HTR-8/SVneo (cell line): ENCODE measurements at places on chromosomes 11 and 22.

GRCh38 chr11:111019451-111019850, 226.1 kb upstream of the POU2AF2 start:
- DNase-seq = no peak

DNA sequence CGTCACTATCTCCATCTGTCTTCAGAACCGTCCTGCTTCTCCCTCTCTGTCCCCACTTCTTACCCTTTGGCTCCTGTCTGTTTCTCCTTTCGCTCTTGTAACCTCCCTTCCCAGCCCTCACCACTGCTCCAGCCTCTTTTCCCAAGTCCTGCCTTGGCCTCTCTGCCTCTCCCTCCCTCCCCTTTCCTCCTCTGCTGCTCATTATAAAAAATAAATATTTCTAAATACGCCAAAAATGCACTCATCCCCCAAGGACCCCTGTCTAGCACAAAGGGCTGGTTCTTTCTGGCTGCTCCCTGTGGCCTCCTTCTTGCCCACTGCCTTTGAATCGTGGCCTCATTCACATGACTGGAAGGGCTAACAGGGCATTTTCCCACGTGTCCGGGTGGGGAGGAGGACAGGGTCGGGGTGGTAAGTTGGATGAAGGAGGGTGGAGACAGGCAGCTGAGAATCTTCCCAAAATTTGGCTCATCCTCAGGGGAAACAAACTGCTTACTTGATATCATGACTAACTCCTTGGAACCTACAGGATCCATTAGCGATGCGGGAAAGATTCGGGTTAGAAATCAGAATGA, 26.4 kb upstream of the OAF start:
- DNase-seq = no peak

DNA sequence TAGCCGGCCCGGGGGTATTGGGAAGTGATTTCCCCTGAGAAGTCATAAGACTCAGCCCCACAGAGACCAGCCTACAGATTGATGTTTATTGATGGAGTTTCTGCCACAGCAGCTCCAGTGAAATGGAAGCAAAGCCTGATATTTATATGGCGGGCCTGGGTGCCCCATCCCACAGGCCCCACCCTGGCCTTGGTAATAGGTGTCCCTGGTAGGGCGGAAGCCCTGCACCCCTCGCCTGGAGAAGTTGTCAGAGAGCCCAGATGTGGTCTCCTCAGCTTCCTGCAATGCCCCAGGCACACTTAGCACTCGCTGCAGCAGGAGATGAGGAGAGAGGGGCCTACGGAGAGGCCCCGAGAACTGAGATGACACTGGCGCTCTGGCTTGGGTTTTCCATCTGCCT, 107.4 kb downstream of the MORC2 start:
- DNase-seq = no peak

DNA sequence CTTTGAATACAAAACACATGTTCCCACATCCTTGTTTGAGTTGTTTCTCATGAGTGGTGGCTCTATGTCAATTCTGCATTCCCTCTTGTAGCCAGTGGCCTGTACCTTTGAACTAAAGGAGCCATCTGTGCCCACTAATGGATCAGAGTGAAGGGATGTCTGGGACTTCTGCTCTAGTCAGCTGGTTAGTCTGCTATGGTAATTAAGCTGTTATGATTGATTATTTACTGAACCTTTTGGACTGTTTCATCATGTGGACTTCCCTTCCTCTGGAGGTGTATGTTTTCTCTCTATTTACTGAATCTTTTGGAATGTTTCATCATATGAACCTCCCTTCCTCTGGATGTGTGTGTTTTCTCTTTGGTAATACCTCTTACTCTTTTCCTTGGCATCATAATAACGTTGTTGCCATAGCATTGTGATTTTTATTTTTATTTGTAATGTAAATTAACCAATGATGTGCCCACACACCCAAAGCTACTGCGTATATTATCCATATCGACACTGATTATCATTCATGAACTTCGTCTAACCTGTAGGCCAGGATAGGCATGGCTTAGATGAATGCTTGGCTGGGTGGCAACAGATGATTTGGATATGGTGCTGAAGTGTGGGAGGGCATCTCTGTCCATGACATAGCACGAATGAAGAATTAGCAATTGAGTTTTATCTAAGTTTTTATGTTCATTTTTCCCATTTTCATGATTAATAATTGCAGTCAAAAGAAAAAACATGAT, 112.3 kb upstream of the SORL1-AS1 start:
- no peak for DNase-seq

DNA sequence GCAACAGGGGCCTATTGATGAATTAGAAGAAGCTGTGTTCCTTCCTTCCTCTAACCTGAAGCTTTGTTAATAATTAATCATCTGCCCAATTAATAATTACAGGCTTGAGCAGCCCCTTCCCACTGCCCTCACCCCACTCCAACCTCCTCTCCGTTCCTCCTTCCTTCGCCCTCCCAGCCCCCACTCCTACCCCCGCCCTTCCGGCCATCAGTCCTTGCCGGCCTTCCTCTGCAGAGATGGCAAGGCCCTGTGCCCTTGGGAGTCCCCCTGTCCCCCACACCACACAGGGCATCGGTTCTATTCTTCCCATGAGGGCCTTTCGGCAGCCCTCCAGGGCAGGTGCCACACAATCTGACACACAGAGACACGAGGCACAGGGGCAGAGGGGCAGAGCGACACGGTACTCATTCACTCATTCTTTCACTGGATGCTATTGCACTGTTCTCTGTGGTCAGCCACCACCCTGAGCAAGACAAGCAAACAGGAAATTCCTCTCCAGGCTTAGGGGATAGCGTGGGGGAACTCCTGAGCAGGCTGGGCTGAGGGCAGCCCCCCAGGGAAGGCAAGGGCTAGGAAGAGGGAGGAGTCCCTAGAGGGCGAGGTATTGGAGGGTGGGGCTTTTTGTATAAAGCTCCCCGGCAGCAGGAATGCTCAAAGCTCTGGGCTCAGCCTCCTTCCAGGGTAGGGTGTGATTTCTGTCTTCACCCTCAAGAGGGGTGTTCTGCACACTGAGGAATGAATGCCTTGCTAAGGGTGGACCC, 14.7 kb downstream of the MGAT3 start:
- peak; percentile 68 for DNase-seq

- DNase-seq = no peak
Observed at GRCh38 chr11:118060081-118060661, 16.7 kb upstream of the TMPRSS4 start.

GRCh38 chr11:22130462-22131053, 62.3 kb upstream of the ANO5 start:
- DNase-seq = no peak

- DNase-seq = no peak
Observed at GRCh38 chr11:18191376-18191775, 18.7 kb downstream of the MRGPRX4 start.

GRCh38 chr11:126647735-126648134, 292.2 kb downstream of the ST3GAL4 start:
- DNase-seq = peak; percentile 65

- DNase-seq = peak; percentile 29
Observed at GRCh38 chr22:47337161-47337621, 574.7 kb downstream of the TBC1D22A start.

DNA sequence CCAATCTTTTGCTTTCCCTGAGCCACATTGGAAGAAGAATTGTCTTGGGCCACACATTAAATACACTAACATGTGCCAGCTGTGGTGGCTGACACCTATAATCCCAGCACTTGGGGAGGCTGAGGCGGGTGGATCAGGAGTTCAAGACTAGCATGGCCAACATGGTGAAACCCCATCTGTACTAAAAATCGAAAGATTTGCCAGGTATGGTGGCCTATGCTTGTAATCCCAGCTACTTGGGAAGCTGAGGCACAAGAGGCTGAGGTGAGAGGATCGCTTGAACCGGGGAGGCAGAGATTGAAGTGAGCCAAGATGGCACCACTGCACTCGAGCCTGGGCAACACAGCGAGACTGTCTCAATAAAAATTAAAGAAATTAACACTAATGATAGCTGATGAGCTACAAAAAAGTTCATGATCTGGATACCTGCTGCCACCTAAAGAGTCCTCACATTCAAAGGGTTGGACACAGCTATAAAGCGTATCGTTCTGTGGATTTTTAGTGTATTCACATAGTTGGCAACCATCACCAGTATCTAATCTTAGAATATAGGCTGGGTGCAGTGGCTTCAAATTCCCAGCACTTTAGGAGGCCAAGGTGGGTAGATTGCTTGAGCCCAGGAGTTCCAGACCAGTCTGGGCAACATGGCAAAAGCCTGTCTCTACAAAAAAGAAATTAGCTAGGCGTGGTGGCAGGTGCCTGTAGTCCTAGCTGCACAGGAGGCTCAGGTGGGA, 3.4 kb upstream of the LDHC start:
- DNase-seq = no peak

DNA sequence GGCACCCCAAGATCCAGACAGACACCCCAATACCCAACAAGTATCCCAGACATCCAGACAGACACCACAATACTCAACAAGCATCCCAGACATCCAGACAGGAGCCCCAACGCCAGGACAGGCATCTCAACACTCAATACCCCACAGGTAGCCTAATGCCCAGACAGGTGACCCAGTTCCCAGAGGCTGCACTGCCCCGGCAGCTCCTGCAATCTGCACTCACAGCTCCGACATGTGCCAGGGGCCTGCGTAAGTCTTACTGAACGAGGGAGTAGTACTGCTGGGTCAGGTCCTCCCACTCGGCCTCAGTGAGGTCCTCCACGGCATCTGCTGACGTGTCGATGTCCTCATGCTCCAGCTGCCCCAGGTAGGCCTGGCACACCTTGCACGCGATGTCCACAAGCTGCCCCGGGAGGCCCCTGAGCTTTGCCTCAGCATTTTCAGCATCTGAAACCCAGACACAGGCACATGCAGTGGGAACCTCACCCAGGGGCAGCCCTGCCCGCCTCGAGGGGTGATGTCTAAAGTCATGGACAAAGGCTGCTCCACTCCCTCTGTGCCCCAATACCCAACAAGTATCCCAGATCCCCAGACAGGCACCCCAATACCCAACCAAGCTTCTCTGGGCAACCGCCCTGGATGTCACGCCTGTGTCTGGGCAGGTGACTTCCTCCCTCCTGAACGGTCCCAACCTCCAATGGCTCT, 16.6 kb downstream of the TTLL8 start:
- DNase-seq = no peak

GRCh38 chr11:118882491-118882890, 1.2 kb upstream of the CXCR5 start:
- no peak for DNase-seq

- no peak for DNase-seq
Observed at GRCh38 chr22:34293324-34293723, 373.0 kb upstream of the LARGE1 start.

DNA sequence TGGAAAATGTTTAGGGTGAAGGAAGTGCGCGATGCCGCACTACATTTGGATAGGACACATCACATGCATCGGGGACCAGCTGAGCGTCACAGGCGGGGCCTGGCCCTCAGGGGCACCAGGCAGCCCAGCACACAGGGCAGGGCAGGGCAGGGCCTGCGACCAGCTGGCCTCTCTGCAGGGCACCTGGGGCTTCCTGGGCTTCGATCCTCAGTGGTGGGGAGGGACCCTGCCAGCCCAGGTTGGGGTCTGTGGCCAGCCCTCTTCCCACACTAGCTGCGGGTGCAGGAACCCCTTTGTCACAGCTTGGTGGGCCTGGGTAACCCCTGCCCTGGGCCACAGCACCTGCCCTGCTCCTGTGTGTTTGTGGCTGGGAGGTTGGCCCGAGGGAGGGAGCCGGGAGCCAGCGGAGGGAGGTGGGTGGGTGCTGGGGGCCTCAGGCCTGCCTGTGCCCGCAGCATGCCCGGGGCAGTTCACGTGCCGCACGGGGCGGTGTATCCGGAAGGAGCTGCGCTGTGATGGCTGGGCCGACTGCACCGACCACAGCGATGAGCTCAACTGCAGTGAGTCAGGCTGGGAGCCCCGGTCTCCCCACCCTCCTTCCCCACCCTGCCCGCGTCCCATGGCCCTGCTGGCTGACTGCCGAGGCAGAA, 37.9 kb downstream of the ST14 start:
- peak; percentile 19 for DNase-seq

GRCh38 chr11:15222777-15223176, 108.1 kb downstream of the INSC start:
- DNase-seq = no peak

GRCh38 chr11:16834384-16834783, 95.9 kb downstream of the C11orf58 start:
- no peak for DNase-seq

DNA sequence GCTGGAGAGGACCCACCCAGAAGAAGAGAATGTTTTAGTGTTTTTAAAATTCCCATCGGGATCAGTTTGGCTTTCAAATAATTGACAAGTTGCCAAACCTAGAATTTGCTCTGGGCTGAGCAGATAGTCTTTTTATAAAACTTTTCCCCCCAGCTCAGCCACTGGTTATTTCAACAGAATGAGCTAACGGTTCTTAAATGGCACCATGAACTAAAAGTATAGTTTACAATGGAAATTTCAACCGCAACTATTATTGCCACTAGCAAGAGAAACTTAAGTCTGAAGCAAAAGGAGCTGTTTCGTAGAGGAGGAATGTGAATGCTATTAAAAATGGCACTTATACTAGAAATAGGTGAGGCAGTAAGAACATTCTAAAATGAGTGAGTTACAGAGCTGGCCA, 3.4 kb downstream of the DKK3 start:
- DNase-seq = no peak

DNA sequence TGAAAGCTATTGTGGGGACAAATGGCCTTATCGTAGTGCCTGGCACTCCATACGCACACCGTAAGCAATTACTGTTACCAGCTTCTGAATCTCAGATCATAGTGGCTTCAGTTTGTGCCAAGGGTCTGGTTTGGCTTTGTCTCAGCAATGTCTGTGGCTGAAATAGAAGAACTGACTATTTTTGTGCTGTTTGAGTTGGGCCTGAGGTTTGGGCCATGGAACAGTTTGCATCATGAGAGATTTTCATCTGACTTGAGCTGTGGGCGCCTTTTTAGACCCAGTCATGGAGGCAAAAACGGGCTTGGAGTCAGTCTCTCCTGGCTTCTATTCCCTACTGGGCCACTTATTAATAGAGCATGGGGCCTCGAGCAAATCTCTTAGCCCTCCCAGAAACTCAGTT, 121.1 kb upstream of the CRYBB3 start:
- no peak for DNase-seq

DNA sequence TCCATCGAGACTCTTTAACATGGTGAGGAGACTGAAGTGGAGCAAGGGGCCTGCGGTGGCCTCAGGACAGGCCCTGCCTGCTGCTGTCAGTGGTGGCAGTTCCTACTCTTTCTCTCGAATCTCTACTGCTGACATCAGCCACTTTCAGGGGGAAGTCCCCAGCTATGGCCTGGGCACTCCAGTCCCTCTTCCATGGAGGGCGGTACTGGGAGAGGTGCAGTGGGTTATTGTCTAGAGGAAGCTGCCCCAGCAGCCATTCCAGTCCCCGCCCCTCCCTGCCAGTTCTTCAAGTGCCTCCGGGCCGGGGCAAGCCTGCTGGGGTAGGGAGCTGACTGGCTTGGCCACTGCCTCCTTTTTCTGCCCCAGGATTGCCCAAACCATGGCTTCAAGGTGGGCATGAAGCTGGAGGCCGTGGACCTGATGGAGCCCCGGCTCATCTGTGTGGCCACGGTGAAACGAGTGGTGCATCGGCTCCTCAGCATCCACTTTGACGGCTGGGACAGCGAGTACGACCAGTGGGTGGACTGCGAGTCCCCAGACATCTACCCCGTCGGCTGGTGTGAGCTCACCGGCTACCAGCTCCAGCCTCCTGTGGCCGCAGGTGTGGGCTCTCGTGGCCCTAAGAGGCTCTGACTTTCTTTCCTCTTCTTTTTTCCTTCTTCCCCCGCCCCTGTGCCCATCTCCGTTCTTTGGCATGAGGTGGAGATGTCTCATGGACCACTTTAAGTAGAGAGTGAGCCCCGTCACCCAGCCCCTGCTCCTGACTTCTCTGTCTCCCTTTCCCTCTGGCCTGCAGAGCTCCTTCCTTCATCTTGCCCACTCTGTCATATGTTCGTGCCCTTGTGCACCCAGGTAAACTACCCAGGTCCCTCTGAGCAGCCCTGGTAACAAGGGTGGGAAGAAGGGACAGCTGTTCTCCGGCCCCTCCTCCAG, 13.7 kb downstream of the CHADL start:
- no peak for DNase-seq
